ENCODE measurements at places on chromosomes 4 and X.

DNA sequence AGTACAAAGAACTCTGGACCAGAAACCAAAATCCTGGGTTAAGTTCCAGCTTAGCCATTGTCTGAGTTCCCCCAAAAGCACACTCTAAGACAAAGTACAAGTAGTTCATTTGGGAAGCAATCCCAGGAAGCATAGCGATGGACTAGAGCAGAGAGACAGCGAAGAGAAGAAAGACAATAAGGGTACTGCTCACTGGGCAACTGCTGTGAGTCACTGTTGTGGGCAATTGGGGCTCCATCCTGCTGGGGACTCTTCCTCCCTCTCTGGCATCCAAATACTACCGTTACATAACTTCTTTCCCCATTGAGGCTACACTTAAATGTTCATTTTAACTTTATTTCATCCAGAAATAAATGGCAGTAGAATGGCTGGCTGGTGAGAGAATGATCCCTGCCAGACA, 14.1 kb downstream of the SRPX start:
- no peak for DNase-seq

DNA sequence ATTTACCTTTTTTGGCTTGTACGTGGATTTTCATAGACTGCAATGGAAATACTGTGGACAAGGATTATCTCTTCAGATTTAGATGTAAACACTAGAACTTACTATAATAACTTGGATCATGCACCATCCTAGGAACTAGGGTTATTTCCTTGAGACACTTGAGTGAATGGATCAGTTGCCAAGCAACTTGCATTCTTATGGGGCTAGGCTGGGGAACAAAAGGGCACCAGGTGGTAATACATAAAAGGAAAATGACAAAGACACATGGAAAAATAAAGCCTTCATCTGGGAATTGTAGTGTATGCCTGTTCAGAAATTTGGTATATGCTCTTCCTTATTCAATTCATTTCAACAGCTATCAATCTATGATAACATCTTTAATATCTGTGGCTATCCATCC, 247.1 kb downstream of the SPRY1 start:
- no peak for DNase-seq

- DNase-seq = no peak
Observed at GRCh38 chrX:117510453-117510852, 606.2 kb downstream of the KLHL13 start.

- no peak for DNase-seq
Observed at GRCh38 chr4:5423670-5424069, 284.7 kb downstream of the EVC2 start.

DNA sequence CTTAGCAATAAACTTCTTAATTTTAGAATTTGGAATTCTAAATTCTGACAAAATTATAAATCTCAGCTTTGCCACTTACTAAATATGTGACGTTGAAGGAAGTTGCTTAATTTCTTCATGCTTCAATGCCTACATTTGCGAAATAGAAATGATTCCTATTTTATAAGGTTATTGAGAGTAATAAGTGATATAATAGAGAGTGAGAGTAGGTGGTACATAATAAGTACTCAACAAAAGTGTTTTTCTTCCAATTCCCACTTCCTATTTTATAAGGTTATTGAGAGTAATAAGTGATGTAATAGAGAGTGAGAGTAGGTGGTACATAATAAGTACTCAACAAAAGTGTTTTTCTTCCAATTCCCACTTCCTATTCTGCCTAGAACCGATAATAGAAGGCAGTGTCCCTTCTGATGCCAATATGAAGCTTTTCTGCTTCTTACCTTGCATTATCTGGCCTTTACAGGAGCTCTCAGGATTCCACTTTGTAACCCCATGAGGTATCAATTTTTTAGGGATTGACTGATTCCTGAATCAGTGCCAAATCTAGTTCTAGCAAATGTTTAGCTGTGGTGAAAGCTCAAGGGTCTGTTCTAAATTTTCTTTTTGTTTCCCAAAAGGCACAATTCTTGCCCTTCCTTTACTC, 31.4 kb downstream of the VSIG4 start:
- no peak for DNase-seq

GRCh38 chrX:53093177-53093655, 726 bp upstream of the KANTR start:
- DNase-seq = no peak

GRCh38 chr4:121093261-121093660, 20.9 kb upstream of the NDNF start:
- no peak for DNase-seq

GRCh38 chr4:20272411-20272872, 20.7 kb downstream of the SLIT2 start:
- no peak for DNase-seq

GRCh38 chr4:111228874-111229273, 606.0 kb upstream of the PITX2 start:
- no peak for DNase-seq

DNA sequence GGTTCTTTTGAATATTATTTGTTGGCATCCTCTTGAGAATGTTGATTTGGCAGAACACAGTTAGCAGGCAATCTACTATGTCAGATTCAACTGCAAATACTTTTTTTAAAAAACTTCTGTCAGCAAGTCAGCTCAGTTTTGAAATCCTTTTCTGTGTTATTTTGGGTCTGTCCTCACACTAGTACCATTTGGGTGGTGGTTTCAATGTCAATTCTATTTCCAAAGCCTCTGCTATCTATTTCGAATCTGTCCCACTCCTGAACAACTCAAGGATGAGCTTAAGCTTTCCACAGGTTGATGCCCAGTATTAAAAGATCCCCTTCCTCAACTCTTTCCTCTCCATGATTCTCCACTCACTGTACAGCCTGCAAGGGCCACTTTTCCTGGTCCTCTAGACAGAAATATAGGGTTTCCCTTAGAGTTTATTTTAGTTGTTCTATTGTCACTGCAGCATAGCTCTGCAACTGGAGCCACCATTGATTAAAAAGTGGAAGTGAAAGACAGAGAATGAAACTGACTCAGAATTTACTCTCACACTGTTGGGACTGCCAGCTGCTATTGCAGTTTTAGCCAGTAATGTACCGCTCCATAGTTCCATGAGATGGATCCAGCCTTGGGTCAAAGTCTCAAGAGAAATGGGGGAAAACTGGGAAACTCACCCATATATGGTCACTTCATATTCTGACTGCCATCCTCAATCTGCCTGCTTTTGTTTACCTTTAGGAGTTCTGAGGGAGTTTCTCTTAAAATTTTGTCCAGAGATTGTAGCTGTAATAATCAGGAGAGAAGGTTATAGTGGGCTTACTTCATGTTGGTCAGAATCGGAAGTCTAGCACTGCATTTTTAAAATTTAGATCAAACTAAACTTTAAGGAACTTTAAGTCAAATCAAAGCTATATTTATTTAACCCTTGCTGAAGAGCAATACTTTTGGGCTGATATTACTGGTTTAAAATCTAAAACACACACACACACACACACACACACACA, 14.6 kb downstream of the HDX start:
- DNase-seq = no peak

- DNase-seq = no peak
Observed at GRCh38 chr4:137531168-137531985, 917 bp downstream of the PCDH18 start.

- DNase-seq = no peak
Observed at GRCh38 chr4:87093443-87094123, 126.8 kb downstream of the KLHL8 start.

GRCh38 chr4:1550122-1551070, 133.7 kb downstream of the FAM53A start:
- no peak for DNase-seq

DNA sequence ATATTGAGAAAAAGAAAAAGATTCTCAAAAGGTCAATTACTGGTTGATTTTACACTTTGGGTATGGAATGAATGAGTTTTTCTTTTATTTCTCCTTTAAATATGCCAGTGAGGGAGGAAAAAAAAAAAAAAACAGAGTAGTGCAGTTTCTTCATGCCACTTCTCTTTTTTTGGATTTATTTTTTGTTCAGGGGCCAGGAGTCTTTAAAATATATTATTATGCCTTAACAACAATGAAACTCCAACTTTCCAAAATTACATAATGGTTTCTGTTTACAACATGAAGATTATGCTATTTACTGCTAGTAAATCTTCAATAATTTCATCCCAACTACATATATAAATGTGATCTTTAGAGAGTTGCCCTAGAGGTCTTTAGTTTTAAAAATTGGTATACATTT, 31.9 kb downstream of the DTHD1 start:
- DNase-seq = no peak

GRCh38 chr4:129064717-129065116, 28.6 kb downstream of the SCLT1 start:
- DNase-seq = peak; percentile 25

- DNase-seq = no peak
Observed at GRCh38 chr4:128287141-128287870, at the start of gene PGRMC2. Gene PGRMC2 (minus strand): TSS chr4:128287813. CDS start chr4:128287790, 23 bp downstream.

GRCh38 chrX:39633293-39633692, 464.5 kb downstream of the BCOR start:
- DNase-seq = peak; percentile 20

DNA sequence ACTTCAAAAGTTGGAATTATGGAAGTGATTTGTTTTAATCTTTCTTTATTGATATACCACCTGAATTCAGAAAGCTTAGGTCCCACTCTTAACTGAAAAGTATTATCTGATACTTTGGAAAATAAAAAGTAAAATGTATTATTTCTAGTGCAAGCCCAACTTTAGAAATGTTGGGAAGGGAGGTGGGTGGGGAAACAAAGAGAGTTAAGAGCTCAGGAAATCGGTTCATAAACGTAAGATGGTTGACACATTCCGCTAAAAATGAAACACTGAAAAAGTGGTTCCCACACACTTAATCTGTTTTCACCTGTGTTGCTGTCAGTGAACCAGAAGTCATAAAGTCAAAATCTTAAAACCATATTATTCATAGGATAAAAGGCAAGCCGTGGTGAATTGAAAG, 237.4 kb downstream of the BANK1 start:
- no peak for DNase-seq

DNA sequence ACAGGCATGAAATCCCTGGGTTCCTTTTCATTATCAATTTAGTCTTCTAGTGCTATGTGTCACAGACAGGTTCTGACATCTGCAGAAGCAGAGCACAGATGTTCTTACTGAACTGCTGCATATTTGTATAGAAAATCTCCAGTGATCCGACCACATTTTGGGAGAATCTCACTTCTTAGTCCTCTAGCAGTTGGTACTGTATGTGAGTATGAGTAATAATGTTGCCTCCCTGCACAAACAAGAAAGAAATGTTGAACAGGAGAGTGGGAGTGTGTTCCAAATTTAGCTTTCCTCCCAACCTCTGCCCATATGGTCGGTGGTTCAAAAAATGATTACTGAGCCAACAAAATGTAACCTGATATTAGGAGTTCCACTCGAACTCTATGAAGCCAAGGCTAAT, 165.3 kb upstream of the GPC4 start:
- DNase-seq = no peak

GRCh38 chr4:108118505-108118904, 50.2 kb downstream of the LEF1 start:
- no peak for DNase-seq

GRCh38 chrX:113699939-113700338, 859.3 kb upstream of the AMOT start:
- no peak for DNase-seq

GRCh38 chrX:124268099-124268498, 64.4 kb upstream of the TEX13D start:
- DNase-seq = no peak

DNA sequence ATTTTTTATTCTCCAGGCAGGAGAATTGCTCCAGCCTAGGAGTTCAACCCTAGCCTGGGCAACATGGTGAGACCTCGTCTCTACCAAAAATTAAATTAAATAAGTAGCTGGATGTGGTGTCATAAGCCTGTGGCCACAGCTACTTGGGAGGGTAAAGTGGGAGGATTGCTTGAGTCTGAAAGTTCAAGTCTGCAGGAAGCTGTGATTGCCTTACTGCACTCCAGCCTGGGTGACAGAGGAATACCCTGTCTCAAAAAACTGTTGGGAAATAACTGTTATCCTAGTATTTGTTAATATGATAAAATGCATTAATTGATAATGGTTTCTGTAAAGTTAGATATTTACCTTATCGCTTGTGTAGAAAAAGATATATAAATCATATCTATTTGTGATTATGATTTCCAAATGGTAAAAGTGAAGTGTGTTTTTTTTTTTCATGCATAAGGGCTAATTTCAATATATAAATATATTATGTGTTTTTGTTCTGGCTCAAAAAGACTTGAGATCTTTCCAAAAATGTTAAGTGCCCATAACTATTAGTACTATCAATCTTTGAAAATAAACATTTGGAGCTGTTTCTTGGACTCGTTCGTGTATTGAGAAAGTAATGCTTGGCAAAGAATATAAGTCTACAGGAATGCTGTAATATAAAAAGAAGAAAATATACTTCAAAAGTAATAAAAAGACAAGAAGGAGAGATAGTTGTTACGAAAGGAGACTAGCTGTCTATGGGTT, 396.6 kb downstream of the ADGRL3 start:
- no peak for DNase-seq

- no peak for DNase-seq
Observed at GRCh38 chr4:2868877-2869487, 25.3 kb downstream of the ADD1 start.

GRCh38 chr4:43277003-43277402, 384.5 kb downstream of the GRXCR1 start:
- DNase-seq = peak; percentile 14

DNA sequence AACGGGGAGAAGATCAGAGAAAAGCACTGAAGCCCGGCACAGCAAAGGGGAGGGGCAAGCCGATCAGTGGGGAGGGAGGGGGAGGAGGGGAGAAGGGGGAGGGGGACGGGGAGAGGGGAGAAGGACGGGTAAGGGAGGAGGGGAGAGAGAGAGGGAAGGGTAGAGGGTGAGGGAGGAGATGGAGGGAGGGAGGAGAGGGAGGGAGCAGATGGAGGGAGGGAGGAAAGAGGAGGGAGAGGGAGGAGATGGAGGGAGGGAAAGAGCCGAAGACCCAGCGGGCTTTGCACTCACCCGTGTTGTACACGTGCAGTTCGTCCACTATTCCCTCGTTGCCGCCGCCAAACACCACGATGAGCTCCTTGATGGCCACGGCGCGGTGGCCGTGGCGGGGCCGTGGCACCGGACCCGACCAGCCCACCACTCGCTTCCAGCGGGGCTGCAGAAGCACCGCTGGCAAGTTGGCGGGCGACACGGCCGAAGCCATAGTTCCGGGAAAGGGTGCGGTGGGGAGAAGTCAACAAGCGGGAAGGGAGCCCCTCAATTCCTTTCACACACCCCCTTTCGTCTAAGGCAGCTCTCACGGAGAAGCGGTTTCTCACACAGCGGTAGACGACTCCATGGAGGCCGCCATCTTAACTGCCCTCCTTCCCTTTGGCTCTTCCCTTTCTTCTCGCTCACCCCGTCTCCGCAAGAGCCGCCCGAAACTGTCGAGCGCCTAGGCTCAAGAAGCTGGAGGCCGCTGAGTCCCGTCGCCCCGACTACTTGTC, 1.1 kb downstream of the HCFC1 start:
- peak; percentile 30 for DNase-seq

- DNase-seq = peak; percentile 46
Observed at GRCh38 chr4:127236889-127237288, 395.9 kb upstream of the INTU start.

DNA sequence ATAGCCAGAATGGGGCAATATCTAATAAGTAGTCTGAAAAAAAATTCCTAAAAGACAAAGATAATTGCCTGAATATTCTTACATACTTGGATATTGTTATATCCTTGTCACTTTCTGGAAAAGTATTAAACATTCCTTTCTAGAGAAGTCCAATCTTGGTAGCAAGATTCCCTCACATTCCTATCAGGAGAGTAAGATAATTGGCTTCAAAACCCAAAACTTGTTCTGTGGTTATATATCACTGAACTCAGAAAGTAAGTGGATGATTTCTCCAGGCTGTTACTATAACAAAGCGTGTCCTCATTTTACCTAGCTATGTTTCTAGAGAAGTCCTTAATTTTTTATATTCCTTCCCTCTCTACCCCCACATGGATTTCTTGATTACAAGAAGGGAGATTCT, 46.0 kb upstream of the TEX13A start:
- peak; percentile 6 for DNase-seq
